Stimulated activated CD4-positive, alpha-beta T cell treated with anti-CD3 and anti-CD28 coated beads, TNF-alpha, amount 100 ng/mL, for 24 hours (primary cell): ENCODE measurements at places on chromosomes 6 and 20.

- DNase-seq: no peak
These were observed 98.9 kb downstream of the PDSS2 start for GRCh38 chr6:107360476-107360875.

DNA sequence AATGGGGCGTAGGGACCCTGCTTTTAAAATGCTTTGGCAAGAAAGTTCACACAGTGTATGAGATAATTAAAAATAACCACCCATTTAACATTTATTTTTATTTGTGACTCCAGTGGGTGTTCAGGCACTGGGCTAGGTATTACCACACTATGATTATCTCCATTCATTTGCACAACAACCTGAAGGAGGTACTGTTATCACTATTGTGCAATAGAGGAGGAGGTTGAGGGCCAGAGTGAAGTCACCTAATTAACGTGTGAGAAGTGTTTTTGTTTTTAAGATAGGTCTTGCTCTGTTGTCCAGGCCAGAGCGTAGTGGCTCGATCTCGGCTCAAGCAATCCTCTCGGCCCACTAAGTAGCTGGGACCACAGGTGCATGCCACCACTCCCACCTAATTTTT, 29.2 kb downstream of the MAK start:
- no peak for DNase-seq

DNA sequence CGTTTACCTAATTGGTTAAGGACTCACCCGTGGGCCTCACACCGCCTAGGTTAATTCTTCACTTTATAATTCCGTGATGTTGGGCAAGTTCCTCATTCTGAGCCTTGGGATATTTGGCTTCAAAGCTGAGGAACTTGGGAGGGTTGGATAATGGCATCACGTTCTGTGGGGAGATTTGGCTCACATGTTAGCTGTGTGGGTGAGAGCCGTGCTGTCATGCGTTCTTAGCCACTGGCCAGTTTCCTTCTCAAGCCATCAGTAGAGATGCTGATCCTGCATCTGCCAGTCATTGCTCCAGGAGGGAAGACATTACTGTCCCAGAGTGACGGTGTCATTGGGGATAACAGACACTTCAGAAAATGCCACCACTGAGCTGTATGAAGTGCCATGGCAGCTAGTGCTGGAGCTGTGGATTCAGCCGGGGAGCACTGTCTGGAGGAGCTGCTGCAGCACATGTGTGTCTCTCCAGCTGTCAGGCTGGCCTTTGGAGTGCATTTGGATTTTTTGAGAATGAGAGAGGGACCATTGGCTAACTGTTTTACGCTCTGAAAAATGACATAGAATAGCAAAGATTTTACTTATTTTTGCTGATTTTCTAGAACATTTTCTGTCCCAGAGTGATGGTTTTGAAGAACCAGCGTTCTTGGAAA, 16.5 kb downstream of the IGF2R start:
- no peak for DNase-seq

DNA sequence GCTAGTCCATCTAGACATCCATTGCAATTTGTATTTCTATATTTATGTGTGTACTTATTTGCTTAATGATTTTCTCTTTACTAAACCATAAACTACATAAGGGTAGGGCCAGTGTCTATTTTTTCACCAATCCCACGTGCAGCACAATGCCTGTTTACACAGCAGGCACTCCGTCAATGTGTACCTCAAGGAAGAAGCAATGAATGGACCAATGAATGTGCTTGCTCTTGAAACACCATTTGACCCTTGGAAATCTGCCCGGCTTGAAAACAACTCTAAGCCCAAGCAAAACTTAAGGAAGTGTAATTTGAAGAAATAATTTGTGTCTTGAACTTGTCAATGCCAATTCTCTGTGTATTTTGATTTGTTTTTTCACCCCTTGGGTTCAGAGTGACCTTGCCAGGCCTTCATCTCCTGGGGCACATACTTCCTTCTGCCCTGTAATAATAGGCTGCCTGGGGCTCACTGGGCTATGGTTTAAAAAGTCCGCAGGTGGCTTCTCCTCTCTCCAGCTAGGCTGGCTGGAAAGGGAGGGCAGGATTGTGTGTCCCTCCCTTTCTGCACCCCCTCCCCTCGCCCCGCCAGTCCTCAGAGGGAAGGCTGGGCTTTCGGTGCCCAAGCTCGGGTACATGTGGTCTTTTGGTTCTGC, 140.8 kb upstream of the ARMC2 start:
- no peak for DNase-seq

DNA sequence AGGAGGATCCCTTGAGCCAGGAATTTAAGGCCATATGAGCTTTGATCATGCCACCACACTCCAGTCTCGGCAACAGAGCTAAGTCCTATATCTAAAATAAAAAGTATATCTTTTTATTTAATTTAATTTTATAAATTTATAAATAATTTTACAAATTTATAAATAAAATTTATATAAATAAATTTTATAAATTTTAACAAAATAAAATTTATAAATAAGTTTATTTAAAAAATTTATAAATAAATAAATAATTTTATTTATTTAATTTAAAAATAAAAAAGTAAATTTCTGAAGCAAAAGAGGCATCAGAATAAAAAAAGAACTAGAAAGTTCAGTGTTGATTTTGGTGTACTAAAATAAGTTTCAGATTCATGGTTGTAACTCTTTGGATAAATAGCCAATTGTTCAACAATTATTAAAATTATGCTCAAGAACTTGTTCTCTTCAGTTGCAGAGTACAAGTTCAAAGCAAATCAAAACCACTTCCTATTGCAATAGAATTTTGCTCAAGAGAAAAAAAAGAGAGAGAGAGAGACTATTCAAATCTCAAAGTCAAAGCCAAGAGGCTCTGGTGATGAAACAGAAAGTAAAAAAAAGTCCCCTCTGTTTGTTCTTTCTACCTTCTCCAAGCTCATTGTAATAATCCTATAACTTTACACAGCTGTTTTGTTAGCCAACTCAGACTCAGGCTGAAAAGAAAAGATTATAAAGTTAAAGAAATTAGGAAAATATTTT, 547.5 kb upstream of the ADGRB3 start:
- no peak for DNase-seq

DNA sequence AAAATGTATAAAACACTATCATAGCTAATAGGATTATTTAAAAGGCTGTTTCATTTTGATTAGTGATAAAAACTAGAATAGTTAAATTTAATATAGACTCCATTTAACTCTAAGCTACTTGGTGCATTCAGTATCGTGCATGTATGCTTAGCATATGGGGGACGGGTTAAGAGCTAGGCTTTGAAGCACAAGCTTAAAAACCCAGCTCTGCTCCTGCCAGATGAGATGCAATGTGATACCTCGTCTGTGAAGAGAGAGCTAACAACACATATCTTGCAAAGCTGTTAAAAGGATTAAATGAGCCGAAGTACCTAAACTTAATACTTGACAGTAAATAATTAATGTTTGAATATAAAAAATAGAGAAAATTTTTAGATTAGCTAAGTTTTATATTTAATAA, 42.2 kb downstream of the DTNBP1 start:
- no peak for DNase-seq

DNA sequence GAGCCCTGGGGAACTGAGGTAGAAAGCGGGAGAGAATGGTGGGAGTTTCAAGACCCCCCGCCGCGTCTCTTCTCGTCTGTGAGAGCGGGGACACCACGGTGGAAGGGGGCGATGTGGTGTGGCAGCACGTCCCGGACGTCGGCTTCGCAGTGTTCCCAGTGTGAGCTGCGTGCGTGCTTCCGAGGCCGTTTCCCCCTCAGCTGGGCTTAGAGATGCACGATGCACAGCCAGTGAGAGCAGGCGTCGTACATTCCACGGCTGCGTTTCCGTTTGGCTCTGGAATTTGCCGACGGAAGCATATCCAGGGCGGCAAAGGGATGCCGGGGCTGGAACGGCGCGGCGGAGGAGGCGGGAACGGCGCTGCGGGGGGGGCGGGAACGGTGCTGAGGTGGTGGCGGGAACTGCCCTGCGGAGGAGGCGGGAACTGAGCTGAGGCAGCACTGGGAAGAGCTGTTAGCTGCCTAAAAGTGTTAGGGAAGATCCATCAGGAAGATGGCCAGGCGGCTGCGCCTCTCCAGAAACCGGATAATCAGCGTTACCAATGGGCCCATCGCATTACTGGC, 37.7 kb downstream of the KIF25 start:
- DNase-seq: no peak

GRCh38 chr6:170137176-170137891, 153.5 kb downstream of the DLL1 start:
- DNase-seq: no peak

- no peak for DNase-seq
These were observed 41.6 kb upstream of the DUSP22 start for GRCh38 chr6:250676-251075.

DNA sequence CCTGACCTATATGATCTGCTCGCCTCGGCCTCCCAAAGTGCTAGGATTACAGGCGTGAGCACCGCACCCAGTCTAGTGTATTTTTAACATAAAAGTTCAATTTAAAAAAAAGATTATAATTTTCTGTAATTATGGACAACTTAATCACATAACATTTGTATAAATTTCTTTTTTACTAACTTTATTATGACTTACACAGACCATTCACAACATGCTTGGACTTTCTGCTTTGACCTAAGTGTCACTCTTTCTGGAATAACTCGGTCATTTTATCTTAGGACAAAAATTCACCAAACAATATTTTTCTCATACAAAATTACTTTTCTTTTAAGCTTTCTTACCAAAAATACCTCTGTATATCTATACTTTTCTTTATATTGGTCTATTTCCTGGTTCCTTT, 15.4 kb upstream of the IL22RA2 start:
- no peak for DNase-seq

- DNase-seq: no peak
These were observed 528 bp downstream of the NHSL1 start for GRCh38 chr6:138498629-138499302.

DNA sequence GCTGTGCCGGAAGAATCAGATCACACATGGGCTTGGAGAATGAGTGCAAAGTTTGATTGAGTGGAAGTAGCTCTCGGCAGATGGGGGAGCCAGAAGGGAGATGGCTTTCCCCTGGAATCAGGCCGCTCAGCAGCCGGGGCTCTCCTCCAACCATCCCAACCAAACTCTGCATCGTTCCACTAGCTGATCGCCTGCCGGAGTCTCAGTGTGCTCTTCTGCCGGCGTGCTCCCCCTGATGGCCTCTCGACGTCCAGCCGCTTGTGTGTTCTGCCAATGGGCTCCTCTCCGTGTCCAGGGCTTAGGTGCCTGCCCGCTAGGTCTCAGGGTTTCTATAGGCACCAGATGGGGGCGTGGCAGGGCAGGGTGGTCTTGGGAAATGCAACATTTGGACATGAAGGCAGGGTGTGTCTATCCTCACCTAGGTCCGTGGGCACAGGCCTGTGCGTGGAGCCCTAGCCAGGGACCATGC, 4.9 kb upstream of the BIRC7 start:
- no peak for DNase-seq

- no peak for DNase-seq
These were observed 246.7 kb downstream of the CD109 start for GRCh38 chr6:73942592-73943186.

DNA sequence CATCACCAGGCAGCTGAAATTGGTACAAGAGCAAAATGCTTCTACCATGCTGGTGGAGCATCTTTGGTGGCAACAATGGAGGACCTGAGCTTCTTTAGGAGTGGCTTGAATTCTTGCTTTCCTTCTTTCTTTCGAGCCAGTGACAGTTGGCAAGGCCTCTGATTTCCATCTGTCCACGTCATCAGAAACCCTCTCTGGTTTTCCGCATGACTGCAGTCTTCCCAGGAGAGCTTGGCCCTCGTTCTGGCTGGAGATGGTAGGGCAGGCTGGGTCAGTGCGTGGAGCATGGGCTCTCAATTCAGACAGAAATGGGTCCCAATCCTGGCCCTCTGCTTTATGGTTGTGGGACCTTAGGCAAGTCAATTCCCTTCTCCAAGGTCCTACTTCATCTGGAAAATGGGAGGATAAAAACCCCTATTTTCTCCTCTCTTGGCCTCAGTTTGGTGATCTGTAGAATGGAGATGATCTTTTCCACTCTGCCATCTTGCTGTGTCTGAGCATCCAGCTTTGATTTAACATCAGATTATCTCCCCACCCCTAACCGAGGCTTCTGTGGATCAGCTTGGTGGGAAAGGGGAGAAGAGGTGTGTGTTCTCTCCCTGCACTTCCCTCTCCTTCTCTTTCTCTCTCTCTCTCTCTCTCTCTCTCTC, 3.6 kb upstream of the BPIFB1 start:
- DNase-seq: no peak

DNA sequence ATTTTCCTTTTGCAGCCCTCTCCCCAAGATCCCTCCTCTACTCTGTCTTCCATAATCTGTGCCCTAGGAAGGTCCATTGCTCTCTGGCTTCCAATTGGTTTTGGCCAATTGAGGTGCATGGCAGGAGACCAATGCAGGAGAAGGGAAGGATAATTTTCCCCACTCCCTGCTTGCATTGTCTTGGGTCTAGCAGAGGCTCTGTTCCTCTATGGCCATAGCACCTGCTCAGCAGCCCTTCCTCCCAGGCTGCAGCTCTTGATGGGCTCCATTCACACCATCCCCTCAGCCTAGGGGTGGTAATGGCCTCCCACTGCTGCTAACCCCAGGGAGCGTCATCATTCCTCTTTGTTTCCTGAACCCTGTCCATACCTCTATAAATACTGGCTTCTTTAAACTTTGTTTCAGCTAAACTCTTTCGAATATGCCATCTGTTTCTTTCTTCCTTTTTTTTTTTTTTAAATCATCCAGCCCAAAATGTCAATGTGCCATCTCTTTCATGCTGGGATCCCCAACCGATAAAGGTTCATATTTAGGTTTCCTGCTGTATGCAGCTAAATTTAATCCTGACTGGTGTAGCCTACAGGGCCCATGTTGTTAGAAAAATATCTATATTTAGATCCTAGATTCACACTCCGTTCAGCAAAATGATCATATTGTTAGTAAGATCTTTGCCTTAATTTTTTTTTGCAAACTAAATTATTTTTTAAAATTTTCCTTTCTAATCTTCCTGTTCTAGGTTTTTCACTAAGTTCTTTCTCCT, 63.8 kb downstream of the HECA start:
- DNase-seq: no peak

DNA sequence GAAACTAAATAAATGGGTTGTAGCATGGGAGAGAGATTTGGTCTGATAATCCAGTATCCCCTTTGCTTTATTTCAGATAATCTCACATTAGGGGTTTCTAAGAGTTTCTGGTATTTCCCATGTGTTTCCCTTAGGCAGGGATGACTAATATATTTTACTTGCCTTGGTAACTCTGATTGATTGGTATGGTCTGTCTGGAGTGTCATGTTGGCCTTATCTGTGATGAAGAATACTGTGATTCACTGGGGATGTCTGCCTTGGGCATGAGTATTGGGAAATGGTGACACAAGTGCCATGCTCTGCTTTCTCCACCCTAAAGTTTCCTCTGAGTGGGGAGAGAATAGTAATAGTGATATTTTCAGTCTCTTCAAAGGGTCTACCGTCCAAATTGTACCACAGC, 10.1 kb downstream of the SLC22A2 start:
- DNase-seq: no peak

- DNase-seq: no peak
These were observed 1.5 kb downstream of the EBF4 start for GRCh38 chr20:2694008-2694471.

- no peak for DNase-seq
These were observed 89.8 kb downstream of the C6orf118 start for GRCh38 chr6:165219629-165220028.

DNA sequence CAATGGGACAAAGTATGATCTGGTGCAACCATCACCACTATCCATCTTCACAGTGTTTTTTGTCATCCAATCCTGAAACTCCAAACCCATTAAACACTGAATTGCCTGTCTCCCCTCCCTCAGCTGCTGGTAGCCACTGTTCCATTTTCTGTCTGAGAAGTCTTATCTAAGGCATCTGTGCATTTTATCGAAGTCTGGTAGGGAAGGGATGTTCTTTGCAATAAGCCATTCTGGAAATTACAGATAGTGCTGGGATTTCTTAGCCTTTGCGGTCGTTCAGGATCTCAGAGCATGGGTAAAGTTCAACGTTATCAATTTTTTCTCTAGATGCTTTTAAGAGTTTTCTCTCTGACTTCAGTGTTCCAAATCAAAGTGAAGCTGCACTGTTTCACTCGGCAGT, 24.1 kb downstream of the KIF25 start:
- no peak for DNase-seq
